Left ventricle myocardium superior (tissue), 1 donor: ENCODE measurements at places on chromosomes 2 and 18. TPM values are rescaled to one million over a fixed set of nuclear protein-coding genes. Genes with fewer than 3 reads are reported as not detected.
A peak's percentile ranks its signal among the peaks of the same experiment; 100 is the strongest.

- peak; percentile 90 for DNase-seq
Measured at GRCh38 chr2:64404002-64404731, 49.8 kb upstream of the LGALSL start.

GRCh38 chr18:52325997-52326396 is 14.0 kb upstream of the DCC start:
- no peak for DNase-seq

DNA sequence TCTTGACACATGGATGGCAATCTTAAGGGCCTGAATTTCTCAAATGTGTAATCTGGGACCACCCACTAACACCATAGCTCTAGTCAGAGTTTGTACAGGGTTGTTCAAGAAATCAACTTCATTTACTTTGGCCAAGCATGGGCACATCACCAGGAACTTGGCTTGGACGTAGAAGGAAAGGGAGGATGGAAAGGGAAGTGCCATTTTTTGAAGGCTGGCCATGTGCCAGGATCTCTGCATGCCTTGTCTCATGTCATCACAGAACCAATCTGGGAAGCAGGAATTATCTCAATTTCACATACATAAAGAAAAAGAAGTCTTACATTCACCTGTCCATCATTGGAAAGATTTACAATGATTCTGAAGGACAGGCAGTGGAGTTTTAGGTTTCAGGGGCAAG is 128.1 kb downstream of the ANTXR1 start:
- peak; percentile 40 for DNase-seq

- no peak for DNase-seq
Measured at GRCh38 chr2:200336980-200337615, 30.6 kb downstream of the SPATS2L start.

DNA sequence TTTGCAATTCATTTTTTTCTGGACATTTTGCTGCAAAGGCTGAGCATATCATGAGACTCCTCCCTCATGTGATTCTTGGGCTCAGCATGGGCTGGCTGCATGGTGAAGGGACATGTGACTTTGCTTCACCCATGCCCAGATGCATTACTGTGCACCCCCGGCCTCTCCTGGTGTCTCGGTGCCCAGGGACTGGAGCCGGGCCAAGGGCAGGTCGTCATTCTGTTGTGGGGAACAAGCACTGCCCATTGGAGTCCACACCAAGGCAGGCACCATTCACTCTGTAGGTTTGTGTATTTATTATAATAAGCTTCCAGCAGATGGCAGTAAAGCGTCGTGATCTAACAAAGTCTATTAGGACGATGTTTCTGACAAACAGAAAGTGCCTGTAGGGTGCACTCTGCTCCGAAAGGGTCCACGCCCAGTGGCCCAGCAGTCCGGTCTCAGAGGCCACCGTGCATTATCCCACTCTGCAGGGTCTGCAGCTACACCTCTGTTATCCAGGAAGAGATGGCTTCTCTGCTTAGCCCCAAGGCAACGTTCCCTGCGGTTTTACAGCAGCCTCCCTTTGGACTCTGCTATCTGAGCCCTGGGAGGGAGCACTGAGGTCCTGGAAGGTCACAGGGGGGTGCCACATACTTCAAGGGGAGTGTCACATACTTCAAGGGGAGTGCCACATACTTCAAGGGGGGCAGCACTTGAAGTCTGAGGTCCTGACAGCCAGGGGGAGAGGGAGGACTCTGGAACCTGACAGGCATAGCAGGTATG is 219.6 kb downstream of the TSN start:
- peak; percentile 38 for DNase-seq

DNA sequence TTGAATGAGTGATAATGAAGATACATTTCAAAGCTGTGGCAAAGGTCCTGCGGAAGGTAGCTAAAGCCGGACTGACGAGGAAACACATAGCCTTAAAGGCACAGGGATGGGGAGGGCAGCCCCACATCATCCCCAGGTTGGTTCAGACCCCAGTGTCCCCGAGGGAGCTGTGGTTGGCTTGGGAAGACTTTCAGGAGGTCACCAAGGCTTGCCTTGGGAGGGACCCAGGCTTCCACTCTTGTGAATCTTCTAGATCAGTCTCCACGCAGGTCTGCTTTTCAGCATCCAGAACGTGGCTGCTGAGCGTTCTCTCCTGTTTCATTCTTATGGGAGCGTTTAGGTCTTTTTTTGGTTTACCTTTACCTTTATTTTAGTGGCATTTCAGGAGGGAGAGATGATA is 16.8 kb downstream of the KIF1A start:
- DNase-seq = no peak

GRCh38 chr2:240165034-240165433 is 24.6 kb upstream of the OTOS start:
- DNase-seq = peak; percentile 13

DNA sequence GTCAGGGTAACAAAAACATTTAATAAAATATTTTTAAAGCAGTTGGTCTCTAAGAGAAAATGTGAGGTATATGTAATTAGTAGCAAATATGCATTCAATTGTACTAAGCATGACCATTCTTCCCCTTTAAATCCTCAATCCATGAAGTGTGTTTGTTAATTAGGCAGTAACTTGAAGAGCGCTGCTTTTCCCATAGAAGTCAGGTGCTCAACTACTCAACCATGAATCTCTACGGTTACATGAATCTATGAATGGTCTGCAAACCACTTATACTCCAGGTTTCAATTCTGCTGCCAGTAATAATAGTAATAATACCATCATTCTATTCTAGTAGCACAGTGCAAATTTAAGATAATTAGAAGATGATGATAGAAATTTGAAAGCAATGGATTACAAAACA is 55.8 kb downstream of the SLC8A1 start:
- no peak for DNase-seq

GRCh38 chr2:40545645-40546044 is 93.8 kb upstream of the SLC8A1 start:
- no peak for DNase-seq

DNA sequence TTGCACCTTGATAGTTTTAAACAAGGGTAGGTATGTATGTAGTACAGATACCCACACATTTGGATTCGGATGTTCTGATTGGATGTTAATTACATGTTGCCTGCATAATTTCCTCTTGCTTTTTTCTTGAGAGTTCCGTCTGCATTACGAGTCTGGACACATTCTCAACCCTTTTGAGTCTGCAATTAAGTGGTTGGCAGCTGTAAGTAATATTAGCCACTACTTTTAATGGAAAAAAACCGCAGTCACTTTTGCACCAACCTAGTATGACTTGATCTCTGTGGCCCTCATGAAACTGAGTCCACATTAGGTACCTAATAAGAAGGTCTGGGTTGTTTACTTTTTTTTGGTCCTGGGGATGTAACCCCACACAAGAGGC is 217.3 kb downstream of the VAPA start:
- no peak for DNase-seq

- DNase-seq = no peak
Measured at GRCh38 chr2:23772684-23773083, 154.2 kb downstream of the ATAD2B start.

DNA sequence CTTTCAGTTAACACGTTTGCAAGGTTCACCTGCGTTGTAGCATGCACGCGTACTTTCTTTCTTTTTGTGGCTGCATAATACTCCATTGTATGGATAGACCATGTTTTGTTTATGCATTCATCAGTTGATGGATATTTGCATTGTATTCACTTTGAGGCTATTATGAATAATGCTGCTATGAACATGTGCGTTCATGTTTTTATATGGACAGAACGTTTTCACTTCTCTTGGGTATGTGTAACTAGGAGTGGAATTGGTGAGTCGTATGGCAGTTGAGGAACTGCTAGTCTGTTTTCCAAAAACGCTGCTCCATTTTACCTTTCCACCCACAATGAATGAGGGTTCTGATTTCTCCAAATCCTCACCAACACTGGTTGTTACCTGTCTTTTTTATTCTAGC is 244.3 kb downstream of the GLI2 start:
- no peak for DNase-seq

GRCh38 chr2:64447317-64448040 is 6.5 kb upstream of the LGALSL start:
- DNase-seq = no peak

DNA sequence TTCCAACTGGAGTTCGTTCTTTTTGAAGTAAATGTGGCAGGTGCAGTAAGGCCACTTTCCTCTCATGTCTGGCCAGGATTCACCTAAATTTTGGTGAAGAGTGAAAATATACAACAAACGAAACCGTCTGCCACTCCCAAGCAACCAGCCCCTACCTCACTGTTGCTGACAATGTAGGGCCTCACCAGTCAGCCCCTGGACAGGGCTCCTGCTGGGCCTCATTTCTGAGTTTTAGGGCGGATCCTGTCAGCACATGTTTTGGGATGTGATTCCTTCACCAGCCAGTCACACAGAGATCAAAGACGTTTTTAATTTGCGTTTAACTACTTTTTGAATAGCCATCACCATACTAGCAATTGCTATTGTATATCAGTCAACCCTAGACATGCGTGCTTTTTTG is 185.0 kb downstream of the WDR7 start:
- DNase-seq = no peak

DNA sequence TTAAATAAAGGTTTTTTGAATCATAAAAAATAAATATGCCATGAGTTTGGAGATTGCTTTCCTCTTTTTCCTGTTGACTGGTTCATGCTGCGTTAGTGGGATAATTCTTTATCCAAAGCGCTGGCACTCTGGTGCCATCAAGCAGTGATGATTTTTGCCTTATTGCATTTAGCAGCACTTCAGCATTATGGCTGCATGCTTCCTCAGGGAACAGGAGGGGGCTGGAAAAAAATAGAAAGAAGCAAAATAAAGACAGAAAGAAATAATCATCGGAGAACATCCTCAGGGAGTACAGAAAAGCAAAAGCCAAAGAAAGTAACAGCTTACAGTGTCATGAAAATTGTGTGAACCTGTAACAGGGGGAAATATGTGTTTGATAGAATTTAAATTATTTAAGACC is 1408.2 kb upstream of the PIK3C3 start:
- no peak for DNase-seq

DNA sequence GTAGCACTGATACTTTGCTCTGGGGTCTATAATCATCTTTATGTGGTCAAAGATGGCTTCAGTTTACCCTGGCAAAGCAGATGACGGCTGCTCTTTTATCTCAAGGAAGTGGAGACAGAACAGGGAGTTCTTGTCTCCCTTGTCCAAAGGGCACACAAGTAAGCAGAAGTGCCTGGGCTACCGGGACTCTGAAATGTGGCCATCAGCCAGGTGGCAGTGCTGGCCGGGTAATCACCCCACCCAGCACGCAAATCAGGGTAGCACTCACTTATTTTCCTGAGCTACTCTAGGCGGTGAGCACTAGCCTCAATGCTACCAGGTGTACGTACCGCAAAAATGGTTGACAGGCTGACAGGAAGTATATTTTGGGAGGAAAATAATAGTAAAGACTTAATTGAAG is 119.7 kb upstream of the ETAA1 start:
- no peak for DNase-seq

- no peak for DNase-seq
Measured at GRCh38 chr2:72757177-72757775, 68.6 kb downstream of the EXOC6B start.

GRCh38 chr2:21346984-21347383 is 223.2 kb downstream of the TDRD15 start:
- no peak for DNase-seq

DNA sequence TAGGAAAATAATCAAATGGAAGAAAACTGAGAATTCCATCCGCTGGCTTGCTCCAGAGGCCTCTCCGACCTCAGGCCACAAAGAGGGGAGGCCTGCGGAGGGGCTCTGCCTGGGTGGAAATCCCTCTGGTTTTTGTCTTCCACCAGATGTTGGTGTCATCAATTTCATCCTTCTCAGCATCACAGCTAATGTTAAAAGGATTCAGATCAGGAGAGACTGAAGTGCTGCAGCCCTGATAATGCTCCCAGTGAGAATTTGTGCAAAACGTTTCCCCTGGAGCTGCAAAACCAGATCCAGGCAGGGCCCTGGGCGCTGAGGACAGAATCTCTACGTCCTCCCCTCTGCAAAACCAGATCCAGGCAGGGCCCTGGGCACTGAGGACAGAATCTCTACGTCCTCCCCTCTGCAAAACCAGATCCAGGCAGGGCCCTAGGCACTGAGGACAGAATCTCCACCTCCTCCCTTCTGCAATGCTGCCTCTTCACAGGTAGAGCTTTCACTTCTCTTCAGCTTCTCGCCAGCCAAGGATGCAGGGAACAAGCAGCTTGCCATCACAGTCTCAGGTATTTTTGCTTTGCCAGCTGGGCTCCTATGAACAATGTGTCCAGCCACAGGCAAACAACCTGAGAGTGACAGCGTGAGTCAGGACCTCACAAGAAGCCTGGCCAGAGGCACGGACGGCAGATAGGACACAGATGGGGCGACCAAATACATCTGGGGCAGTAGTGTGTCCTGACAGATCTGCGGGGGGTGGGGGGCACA is 81.2 kb downstream of the TMEM18 start:
- no peak for DNase-seq

PLB1 gene
- 3.3 TPM for total RNA-seq

KANSL3 gene
- 30.9 TPM for total RNA-seq

TAF1B gene
- 3.6 TPM for total RNA-seq

DYNAP gene
- total RNA-seq = not detected

PSD4 gene
- 2.9 TPM for total RNA-seq

TUBB8B gene
- total RNA-seq = not detected

GKN1 gene
- total RNA-seq = not detected
